Ureter (tissue), 1 donor: ENCODE measurements at places on chromosomes 5 and 9.

DNA sequence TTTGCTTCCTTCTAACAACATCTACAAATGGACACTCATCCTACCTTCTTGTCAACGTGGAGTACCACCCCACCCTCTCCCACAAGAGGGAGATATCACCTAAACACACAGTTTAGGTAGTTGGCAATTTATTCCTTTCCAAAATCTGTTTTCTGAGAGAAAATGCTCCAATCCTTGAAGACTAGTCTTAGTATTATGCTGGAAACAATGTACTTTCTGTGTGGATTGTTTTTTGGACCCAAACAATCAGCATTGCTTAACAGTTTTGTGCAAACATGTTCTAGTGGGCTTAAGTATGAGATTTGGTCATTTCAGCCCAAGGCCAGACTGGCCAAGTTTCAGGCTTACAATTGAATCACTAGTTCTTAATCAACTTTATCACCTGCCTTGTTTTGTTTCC, 359.1 kb downstream of the ARHGEF28 start:
- DNase-seq, result no peak

DNA sequence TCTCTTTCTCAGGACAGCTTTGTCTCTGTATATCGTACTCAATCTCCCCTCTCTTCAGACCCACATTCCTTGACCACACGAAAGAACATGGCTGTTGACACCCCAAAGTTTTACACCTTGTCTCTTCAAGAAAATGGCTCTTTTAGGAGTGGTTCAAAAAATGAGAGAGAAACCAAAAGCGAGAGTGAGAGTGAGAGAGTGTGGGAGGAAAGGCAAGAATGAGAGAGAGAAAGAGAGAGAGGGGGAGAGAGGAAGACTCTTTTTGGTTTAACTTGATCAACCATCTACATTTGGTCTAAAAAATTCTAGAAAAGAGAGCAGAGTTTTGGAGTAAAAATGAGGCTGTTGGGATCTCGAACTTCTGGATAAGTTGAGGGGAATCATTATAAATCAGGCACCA, 581.8 kb upstream of the WWC1 start:
- DNase-seq, result no peak

DNA sequence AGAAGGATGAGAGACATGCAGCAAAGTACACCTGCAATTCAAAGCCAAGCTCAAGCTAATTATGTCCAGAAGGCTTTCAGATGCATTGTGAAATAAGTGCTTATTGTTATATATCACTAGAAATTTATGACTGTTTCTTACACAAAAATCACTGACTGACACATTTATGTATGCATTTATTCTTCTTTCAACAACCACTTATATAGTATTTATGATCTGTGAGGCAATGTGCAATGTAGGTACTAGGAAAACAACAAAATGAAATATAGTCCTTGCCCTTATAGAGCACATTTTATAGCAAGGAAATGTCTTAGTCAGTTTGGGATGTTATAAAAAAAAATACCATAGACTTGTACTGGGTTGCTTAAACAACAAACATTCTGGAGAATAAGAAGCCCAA, 167.6 kb downstream of the YIPF5 start:
- DNase-seq, result no peak

- DNase-seq, result no peak
These were observed 84.1 kb downstream of the TLE1 start for GRCh38 chr9:81605170-81605670.

DNA sequence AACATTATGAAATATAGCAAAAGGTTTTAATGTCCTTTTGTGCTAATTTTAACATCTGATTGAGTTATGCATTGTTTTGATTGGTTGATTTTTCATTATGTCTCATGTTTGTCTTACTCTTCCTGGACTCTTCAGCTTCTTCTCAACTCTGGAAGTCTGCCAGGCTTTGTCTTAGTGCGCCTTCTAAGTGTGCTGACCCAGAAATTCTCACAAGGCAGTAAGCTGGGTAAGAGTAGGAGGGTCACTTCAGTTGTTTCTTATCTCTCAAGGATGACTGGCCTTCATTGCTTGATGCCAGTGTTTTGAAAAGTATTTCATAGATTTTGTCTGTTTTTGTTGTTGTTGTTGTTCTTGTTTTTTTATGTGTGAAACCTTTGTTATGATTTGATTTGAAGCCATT, 59.2 kb downstream of the RIC1 start:
- no peak for DNase-seq

GRCh38 chr9:84394036-84394435, 53.5 kb upstream of the SLC28A3 start:
- DNase-seq, result no peak

- DNase-seq, result no peak
These were observed 166.2 kb upstream of the KLF9 start for GRCh38 chr9:70580606-70581195.

DNA sequence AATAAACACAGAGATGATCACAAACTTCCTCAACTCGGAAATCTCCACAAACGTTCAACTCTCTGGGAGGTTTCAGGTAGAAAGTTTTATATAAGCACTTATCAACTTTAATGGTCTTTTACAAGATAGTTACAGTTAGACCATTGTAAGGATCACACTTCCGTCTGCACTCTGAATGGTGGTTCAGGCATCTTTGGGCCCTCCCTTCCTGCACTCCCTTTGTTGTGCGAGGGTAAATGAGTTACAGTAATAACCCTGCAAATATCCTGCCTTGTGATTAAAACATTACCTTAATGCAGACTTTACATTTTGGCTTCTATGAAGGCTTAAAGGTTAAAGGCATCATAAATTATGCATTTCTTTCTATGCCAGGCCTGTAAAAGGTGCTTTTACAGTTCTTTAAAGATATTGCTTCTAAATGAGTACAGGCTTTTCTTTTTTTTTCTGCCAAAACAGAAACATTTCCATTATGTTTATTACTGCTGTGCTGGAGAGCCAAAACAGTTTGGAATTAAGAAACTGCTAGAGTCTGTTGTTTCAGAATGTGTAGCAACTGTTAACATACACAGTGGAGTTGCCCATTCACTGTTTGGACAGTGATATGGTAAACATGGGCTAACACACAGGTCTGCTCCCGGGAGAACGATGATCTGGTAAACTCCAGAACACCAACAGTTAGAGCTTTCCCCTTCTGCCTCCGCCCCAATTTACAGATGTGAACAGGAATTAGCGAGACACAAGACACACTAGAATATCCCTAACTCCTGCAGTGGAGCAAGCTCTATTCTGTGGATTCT, 1.1 kb downstream of the PRUNE2 start:
- no peak for DNase-seq

GRCh38 chr5:175195698-175196656, 248.0 kb downstream of the DRD1 start:
- DNase-seq, result no peak

DNA sequence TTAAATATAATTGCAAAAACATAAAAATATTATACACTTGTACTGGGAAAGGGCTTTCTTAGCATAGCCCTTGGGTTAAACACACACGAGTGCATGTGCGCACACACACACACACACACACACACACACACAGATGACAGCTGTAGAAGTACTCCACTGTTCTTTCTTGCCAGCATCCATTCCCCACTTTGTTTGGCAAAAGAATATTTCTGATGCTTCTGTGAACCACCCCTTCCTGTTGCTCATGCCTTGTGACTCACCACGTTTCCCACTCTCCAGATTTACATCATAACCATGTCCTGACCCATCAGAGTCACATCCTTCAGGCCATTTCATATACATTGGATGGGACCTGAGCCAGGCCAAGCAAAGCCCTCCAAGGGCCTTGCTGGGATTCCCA, 280.1 kb downstream of the DNAH5 start:
- DNase-seq, result no peak

GRCh38 chr5:119290161-119290569, 65.7 kb upstream of the TNFAIP8 start:
- no peak for DNase-seq

- no peak for DNase-seq
These were observed 44.2 kb downstream of the FAF2 start for GRCh38 chr5:176492431-176492830.

DNA sequence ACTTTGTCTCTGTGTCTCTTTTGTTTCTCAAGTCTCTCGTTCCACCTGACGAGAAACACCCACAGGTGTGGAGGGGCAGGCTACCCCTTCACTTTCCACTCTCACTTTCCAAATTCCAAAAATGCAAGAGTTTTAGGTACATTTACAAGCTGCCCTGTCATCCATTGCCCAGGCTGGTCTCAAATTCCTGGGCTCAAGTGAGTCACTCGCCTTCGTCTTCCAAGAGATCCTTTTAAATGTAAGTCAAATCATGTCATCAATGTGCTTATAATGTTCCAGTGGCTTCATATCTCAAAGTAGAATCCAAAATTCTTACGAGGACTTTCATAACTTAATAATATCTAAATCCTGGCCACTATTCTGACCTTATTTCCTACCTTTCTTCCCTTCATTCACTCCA, 20.4 kb upstream of the UGCG start:
- DNase-seq, result no peak

DNA sequence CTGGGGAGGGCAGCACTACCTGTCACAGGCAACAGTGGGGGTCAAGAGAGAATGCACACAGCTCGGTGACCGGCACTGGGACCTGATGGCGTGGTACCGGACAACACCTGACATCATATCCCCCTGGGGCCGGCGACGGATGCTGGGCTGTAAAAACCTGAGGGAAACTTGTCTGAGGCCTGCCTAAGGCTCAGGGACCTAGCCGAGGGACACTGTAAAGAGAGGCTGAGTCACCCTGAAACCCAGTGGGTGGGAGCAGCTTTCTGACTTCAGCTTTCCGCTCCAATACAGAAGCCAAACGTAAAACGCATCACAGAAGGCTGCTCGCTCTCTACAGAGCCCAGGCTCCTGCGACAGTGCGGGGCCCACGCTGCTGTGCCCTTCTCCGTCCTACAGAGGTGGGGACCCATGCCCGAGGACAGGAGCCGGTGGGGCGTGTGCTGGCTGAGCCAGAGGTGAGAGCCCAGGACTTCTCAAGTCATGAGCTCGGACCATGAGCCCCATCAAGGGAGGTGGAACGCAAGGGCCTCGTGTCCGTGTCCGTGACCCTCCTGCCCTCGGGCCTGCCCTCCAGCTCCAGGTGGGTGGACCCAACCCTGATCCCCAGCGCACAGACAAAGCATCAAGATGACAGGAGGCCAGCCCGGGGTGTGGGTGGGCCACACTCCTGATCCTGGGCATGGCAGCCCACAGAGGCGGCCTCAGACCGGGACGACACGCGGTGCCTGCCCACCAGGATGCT, 5.3 kb downstream of the RALGDS start:
- no peak for DNase-seq

DNA sequence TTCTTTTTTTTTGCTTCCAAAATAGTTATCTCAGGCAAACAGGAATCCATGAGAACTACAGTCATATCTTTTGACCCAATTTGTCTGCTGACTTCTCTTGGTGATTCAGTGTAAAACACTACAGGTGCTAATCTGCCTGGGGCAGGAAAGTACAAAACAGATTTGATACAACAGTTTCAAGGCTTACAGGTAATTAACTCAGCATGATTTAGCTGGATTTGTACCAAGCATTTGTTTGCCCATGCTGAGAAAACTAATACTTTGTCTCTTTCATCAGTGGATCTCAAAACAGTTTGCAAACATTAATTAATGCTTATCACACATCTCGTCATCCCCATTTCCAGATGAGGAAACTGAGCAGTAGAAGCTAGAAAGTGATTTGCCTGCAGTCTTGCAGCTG, 312.5 kb upstream of the SEMA6A start:
- DNase-seq, result no peak

- peak; percentile 45 for DNase-seq
These were observed 378 bp downstream of the DROSHA start for GRCh38 chr5:31531543-31531887.

DNA sequence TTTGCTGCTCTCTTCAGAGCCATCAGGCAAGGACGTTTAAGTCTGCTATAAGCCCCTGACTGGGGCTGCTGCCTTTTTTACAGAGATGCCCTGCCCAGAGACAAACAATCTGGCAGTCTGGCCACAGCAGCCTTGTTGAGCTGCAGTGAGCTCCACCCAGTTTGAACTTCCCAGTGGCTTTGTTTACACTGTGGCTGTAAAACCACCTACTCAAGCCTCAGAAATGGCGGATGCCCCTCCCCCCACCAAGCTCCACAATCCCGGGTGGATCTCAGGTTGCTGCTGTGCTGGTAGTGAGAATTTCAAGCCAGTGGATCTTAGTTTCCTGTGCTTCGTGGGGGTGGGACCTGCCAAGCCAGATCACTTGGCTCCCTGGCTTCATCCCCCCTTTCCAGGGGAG, 59.7 kb upstream of the SNCAIP start:
- DNase-seq, result no peak

DNA sequence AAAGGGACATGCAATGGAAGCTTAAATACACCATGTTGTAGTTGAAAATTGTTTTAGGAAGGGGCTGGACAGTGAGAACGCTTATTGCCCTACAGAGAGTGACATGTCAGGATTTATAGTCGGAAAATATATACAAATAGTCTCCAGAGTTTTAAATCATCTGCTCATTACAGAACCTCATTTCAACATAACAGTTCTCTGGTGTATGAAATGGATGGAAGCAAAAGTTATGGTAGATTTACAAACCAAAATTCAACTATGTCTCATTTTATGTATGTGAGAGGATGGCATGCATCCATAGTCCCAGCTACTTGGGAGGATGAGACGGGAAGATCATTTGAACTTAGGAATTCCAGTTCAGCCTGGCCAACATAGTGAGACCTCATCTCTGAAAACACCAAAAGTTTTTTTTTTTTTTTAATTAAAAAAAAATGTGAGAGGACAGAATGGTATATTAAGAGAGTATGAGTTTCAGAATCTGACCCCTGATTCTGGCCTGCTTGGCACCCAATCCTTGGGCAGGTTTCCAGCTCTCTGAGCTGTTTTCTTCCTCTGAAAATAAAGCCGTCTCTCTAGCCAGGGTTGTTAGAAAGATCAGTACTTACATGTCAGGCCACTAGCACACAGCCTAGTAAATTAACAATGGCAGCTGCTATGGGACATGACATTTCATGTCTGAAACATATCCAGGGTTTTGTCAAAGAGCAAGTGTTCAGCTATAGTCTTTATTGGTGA, 40.1 kb downstream of the IQGAP2 start:
- no peak for DNase-seq

DNA sequence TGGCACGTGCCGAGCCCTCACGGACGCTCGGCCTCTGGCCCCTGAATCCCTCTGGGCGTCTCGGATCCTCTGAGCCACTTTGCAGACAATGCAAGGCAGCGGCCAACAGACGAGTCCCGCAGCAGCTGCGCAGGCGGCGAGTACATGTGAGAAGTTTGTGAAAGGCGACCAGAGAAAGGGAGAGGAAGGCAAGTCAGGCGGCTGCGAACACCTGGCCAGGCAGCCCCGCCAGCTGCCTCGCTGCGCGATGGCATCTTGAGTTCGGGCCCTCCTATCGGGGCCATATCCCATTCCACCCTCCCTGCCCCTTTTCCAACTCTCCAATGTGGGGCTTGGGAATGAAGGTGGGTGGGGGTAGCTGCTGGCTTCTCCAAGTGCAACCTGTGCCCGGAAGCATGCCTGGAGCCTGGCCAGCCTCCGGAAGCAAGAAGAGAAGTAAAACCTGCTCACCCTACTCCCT, 4.5 kb upstream of the POU4F3 start:
- DNase-seq, result no peak

- no peak for DNase-seq
These were observed 39.5 kb upstream of the TNFSF15 start for GRCh38 chr9:114845373-114845772.
